ENCODE measurements at places on chromosomes 1 and 21. TPM values are rescaled to one million over a fixed set of nuclear protein-coding genes. Genes with fewer than 3 reads are reported as not detected.

GRCh38 chr21:38440746-38441145, 57.5 kb downstream of the ERG start:
- H3K27me3 ChIP-seq: no peaks in the 10 kb centered on the region
- H3K36me3 ChIP-seq: no peaks in the 10 kb centered on the region

DNA sequence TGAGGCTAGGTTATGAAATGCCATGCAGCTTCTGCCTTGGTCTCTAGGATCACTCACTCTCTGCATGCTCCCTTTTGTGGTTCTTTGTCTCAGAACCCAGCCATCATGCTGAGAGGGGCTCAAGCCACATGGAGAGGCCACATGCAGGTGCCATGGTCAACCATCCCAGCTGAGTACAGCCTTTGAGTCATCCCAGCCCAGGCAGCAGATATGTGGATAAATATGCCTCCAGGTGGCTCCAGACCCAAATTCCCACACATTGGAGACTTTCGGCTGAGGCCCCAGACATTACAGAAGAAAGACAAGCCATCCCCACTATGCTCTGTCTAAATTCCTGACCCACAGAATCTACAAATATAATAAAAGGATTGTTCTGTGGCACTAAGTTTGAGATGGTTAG, 102.0 kb downstream of the LHX9 start:
- H3K36me3 ChIP-seq: no peaks in the 10 kb centered on the region
- no peak for DNase-seq
- no peak overlapping the region for H3K4me3 ChIP-seq
- no peaks in the 10 kb centered on the region for H3K27me3 ChIP-seq

DNA sequence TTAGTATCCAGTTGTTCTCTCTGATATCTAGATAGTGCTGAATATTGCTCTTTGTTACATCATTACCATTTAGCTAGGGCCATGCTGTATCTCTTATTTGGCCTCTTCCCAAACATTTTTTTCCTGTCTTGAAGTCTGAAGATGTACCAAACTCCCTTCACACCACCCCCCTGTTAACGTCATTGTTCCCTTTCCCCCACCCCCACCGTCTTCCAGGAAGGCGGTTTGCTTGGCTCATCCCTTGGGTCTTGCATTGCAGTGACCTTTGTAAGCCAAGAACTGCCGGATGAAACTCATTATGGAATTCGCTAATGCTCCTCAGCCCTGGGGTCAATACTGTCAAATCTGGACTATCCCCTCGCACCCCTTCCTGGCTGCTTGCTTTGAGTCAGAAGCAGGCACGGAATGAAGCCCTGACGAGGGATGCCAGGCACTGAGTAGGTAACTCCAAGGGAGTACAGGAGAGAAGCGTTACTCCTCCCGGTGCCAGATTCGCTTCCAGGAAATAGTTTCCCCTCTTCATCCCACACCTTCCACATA, 283.1 kb downstream of the TM2D1 start:
- no peaks in the 10 kb centered on the region for H3K4me1 ChIP-seq
- no peaks in the 10 kb centered on the region for H3K27me3 ChIP-seq
- no peak overlapping the region for H3K4me3 ChIP-seq
- no peak for DNase-seq
- peaks cover 7% of the 10 kb centered on the region for H3K36me3 ChIP-seq

Gene FALEC
- total RNA-seq: not detected

Gene ACKR1
- total RNA-seq: 17.2 TPM

GRCh38 chr21:46663754-46664153, 28.3 kb downstream of the PRMT2 start:
- peaks cover 12% of the 10 kb centered on the region for H3K36me3 ChIP-seq
- H3K27ac ChIP-seq: no peak overlapping the region
- DNase-seq: no peak
- H3K27me3 ChIP-seq: peaks cover 3% of the 10 kb centered on the region

Gene SPRR2D
- not detected for total RNA-seq

Measured in liver (tissue), 10 donors.